ENCODE measurements at places on chromosomes 13 and 19.

- DNase-seq, result no peak
These were observed 36.1 kb downstream of the ACTN4 start for GRCh38 chr19:38683393-38684077.

DNA sequence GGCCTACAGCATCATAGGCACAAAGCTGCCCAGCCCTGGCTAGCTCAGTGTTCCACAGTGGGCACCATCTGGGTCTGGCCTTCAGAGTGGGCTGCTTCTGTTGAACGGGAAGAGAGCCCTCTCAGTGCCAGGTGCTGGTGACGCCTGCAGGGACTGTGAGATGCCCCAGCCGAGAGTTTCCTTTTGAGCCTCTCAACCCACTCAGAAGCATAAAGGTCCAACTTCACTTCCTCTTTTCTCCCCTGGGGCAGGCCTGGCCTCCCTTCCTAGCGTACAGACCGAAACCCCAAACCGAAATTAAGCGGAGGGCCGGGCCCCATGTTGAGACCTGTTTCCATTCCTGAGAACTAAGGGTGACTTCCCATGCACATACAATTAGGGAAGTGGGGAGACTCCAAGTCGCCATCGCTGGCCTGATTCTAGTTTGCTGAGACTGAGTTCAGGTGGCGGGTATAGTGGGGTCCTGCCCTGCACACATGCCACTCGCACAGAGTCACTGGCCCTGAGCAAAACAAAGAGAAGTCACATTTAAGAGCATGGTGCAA, 6.9 kb downstream of the RAB8A start:
- no peak for DNase-seq

DNA sequence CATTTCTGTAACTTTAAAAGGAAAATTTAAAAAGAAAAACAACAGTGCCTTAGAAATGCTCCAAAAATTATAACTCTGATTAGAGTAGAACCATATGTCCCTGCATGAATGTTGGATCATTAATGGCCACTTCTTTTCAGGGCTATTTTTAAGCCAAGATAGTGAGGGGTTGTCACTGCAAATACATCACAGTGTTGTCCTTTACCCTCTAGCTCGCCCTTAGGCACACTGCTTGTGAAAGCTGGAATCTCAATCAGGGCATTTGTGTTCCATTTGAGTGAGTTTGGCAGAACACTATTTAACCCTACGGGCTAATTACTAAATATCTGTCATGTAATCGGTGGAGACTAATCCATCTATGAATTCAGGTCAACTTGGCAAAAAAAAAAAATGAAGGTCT, 212.2 kb downstream of the NHLRC3 start:
- no peak for DNase-seq

- DNase-seq, result no peak
These were observed 148.5 kb upstream of the TSHZ3 start for GRCh38 chr19:31497709-31498108.

- DNase-seq, result no peak
These were observed 15.5 kb downstream of the NCLN start for GRCh38 chr19:3201072-3201700.

DNA sequence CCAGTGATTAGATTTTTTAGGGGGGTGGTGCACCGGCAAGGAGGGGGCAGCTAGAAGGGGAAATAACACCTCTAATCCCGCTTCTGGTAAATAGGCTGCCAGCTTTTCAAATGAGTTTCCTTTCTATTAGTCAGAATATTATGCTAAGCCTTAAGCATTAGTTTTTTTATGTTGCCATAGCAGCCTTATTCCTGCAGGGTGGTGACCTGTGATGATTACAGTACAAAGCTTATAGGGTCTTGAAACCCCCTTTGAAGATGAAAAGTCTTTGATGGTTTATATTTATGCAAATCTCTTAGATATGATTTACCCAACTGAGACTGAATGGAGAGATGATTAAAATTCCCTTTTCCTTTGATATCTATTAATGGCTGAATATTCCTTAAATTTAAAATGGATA, 109.8 kb downstream of the ZIC5 start:
- no peak for DNase-seq

DNA sequence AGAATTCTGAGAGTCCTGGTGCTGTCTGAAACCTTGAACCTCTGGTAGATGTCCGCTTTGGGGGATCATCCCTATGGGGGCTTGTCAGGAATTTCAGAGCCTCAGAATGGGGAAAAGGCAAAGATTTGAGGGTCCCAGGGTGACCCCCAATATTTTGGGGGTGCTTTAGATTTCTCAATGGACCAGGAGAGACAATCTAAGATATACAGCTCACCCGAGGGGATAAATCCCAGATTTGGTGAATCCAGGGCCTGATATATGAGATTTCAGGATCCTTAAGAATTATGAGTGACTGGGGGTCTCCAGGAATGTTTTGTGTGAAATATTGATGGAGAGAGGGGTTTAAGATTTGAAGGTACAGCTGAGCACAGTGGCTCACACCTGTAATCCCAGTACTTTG, 3.3 kb downstream of the CAPN12 start:
- DNase-seq, result no peak

DNA sequence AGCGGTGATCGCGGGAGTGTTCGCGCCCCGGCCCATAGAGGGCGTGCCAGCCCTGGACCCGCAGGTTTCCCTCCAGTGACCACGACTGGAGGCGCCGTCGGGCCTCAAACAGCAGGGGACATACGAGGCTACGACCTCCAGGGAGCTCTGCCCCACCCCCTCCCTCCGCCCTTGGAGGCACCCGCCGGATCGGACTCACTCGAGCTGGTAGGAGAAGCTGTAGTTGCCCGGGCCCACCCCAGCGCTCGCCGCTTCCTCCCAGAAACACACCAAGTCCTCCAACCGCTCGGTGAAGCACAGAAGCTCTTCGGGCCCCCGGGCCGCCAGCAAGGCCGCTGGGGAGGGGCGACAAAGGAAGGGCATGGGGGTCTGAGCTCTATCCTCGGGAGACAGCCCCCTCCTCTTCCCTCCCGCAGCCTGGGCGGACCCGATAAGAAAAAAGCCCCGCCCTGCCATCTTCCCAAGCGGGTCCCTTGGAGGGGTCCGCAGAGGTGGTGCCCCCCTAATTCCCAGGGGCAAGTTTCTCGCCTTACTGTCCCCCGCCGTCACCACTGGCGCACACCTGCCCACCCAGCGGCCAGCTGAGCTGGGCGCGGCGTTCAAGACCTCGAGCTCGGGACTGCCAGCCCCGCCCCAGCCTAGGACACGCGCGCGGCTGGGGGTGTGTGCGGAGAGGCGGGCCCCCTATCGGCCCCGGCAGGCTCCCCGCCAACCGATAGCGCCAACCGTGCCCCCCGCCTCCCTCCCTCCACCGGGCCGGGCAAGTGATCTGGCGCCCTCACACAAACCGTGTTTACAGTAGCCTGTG, 1.0 kb downstream of the EPOR start:
- peak; percentile 44 for DNase-seq

DNA sequence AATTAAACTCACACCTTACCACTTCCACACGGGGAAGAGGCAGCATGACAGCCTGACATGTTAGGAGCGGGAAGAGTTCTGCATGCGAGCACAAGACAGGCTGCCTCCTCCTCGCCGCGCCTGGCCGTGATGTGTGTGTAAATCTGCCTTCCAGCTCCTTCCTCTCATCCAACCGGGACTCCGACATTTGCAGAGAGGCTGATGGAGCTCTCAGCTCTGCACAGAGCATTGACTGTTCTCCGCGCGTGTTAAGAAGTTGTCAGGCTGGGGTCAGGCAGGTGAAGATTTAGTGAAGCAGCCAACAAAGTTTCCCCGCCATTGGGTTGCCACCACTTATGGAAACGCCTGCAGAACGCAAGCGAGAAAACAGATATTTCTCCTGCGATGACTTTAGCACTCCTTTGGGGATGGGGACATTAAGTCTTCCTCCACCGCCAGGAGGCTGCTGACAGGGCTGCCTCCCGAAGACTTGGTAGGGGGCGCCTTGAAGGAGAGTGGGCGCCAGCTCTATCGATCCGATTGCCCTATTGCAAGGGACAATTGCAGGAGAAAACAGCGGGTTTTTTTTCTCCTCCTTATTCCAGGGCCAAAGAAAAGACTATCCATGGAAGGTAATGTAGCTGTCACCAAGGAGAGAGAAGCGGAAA, 213.9 kb upstream of the TSHZ3 start:
- DNase-seq, result no peak

GRCh38 chr19:39126312-39127187, 964 bp downstream of the PAK4 start:
- no peak for DNase-seq

DNA sequence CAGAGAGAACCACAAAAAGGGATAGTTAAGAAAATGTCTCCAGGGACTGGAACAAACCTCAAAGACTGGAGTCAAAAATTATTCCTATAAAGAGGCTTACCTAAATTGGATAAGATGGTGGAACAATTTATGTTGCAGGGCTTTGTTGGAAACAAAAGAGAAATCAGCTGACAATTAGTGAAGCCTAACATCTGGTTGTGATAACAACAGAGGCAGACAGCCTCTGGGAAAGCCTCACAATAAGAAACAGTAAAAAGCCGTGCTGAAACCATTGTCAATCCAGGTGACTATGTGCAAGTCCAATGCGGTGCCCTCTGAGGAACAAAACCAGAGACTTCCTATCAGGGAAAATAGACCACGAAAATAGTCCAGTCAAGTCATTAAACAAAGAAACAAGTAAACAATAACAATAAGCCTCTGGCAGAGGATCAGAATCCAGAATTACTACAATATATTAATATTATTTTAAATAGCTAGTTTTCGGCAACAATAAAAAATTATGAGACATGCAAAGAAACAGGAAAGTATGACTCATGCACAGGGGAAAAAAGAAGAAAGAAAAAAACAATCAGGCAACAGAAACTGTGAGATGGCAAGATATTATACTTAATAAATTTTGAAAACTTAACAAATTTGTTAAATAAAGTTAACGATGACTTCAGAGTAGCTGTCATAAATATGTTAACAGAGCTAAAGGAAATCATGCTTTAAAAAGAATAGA, 99.7 kb upstream of the RXFP2 start:
- DNase-seq, result no peak

DNA sequence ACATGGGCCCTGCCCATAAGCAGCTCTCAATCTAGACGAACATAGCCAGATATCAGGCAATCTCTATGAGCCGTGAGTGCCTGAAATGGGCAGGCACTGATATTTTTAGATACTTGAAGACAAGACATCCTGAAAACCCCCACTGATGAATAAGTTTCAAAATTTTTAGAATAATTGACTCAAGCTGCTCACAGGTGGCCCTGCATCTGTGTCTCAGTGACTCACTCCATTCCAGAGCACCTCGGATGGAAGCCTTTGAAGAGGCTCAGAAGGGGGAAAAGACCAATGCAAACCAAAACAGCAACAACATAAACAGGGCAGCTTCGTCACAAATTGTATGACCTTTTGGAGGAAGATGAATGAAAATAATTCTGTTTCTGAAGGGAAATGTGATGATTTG, 42.8 kb upstream of the SLC46A3 start:
- no peak for DNase-seq

- no peak for DNase-seq
These were observed 18.8 kb upstream of the GTF2F2 start for GRCh38 chr13:45101327-45102018.

- DNase-seq, result peak; percentile 44
These were observed 16.8 kb downstream of the FPR2 start for GRCh38 chr19:51777570-51778462.

DNA sequence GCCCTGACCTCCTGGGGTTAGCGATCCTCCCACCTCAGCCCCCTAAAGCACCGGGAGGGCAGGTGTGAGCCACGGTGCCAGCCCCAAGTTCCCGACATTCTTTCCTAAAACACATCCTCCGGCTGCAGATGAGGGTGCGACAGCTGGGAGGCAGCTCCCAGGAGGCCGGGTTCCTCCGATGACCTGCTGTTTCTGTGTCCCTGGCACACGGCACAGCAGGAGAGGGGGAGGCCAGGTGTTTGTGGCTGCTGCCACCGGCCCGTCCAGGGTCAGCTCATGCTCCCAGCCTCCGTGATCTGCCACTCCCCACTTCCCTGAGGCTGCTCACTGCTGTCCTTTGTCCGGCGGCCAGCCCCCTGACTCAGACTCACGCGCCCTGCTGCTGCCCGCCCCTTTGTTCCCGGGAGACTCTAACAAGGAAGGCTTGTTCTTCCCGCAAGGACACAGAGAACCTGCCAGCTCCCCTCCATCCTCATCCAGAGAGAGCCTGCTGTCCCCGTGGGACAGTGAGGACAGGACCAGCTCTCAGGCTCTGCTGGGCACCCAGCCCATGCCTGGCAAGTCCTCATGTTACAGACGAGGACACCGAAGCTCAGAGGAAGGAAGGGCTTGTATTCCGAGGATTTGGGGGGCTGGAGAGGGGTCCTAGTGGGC, 10.6 kb upstream of the MADCAM1 start:
- DNase-seq, result peak; percentile 68

DNA sequence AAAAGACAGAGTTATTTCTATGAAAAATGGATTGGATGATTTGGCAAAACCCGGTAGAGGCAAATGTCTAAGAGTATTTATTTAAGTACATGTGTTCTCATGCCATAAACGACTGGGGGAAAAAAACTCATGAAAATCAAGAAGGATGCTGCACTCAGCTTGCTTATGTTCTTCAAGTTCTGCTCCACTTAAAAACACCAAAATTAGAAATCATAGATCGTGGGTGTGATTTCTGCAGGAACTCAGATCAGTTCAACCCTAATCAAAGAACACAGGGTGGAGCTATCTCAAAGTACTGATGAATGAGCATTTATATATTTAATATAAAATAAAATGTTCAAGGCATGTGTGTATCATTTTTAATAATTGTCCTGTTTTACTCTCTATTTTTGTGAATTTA, 103.8 kb downstream of the FGF14 start:
- no peak for DNase-seq

DNA sequence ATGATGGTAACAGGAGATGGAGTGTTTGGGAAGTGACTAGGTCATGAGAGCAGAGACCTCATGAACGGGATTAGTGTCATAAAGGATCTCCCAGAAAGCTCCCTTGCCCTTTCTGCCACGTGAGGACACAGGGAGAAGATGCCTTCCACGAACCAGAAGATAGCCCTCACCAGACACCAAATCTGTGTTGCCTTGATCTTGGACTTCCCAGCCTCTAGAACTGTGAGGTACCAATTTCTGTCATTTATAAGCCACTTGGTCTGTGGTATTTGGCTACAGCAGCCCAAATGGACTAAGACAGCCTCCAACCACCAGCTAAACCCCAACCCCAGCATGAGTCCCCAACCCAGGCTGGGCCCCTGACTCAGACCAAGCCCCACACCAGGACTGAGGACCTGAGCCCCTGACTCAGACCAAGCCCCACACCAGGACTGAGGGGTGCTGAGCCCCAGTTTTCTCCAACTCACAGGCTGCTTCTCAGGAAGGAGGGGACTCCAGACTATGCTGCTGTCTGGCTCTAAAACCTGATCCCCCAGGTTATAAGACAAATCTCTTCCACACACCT, 54.1 kb downstream of the PTPRS start:
- DNase-seq, result no peak

GRCh38 chr19:48953990-48954594, 583 bp upstream of the BAX start:
- DNase-seq, result no peak

GRCh38 chr13:88000239-88000638, 329.1 kb downstream of the SLITRK5 start:
- DNase-seq, result no peak

GRCh38 chr19:19538061-19538784, at the start of gene CILP2:
Gene CILP2 (plus strand): TSS chr19:19538265. CDS start chr19:19538350, 85 bp downstream.
- DNase-seq, result peak; percentile 69

Measured in neural crest cell (in vitro differentiated cells).